ENCODE measurements at places on chromosomes 2 and 18.
A peak's percentile ranks its signal among the peaks of the same experiment; 100 is the strongest.

- DNase-seq: no peak
Measured at GRCh38 chr2:8628866-8629209, 53.0 kb upstream of the ID2 start.

DNA sequence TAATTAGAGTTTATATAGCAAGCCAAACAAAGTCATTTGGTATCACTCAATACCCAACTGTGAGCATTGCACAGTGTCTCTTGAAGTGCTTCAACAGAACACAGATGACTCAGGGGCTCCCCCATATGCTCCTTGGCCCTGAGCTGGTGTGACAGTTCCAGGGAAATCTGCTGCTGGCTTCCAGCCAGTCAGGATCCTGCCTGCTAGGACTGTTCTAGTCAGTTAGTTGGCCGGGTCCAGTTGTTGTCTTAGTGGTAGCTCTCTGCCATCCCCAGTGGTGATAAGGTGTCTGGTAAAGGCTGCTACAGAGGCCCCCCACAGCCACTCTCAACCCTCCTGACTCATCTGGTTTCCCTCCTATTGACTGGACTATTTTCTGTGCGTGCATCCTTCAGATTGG is 100.3 kb downstream of the IRS1 start:
- DNase-seq: no peak

DNA sequence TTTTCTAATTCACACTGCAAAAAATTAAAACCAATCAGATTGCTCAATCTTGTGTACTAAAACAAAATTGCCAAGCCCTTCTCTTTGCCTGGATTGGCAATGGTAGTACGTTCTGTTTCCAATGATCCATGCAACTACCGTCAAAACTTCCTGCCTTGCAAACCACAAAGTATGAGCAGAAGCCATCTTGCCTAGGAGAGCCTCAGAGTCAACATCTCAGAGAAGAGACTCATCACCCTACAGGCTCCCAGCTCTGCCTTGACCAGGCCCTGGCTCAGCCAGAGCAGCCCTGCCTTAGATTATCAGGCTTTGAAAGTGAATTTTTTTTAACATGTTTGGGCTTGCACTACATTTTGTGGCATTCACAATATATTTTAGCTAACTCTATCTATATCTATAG is 574.1 kb downstream of the SATB2 start:
- DNase-seq: no peak

DNA sequence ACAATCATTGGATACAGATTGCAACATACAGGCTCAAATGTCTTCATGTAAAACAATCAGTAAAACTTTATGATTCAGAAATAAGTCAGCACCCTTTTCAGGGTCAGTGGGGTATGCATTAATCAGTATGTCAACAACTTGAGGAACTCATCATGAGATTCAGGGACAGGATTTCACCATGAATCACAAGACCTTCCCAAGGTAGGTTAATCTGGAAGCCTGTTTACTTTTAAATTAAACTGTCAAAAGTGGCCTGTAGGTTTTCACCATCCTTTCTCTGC is 104.8 kb downstream of the SP100 start:
- DNase-seq: no peak

DNA sequence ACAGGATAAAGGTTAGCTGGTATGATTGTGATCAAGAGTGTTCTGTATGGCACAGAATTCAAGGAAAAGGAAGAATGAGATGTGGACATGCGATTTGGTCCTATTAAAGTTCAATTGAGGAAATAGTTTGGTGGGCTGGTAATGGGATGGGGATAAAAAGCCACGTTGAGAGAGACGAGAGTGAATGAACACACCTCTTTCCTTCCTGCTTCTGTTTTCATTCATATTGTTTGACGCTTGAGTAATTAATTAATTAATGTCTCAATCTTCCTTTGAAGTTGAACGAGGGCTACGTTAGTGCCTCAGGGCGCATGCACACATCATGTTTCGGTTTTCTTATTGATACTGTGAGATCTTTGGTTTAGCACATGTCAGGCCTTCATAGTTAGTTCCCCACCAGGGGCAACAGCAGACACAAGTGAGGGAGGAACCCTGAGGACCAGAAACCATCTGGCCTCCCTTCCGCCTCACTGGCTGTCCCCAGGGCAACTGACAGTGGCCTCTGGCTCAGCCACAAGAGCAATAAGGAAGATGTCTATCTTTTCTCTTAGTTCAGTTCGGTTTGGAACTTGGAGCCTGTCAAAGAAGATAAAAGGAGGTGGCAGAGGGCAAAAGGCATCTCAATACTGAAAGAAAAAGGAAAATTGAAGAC is 116.0 kb downstream of the LIPG start:
- no peak for DNase-seq

DNA sequence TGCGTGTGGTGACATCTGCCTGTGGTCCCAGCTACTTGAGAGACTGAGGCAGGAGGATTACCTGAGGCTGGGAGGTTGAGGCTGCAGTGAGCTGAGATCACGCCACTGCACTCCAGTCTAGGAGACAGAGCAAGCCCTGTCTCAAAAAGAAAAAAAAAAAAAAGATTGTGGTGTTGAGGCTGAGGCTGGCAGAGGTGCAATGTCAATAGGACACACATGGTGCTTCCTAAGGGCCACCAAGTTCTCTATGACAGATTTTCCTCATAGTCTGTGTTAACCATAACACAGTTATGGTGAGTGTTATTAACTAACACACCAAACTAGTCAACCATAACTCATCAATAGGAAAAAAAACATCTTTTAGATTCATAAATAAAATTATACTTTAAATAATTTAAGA is 494.4 kb downstream of the TMX3 start:
- no peak for DNase-seq

GRCh38 chr2:212797484-212798205 is 259.0 kb upstream of the ERBB4 start:
- DNase-seq: no peak

GRCh38 chr2:101704046-101704466 is 6.5 kb downstream of the MAP4K4 start:
- no peak for DNase-seq

DNA sequence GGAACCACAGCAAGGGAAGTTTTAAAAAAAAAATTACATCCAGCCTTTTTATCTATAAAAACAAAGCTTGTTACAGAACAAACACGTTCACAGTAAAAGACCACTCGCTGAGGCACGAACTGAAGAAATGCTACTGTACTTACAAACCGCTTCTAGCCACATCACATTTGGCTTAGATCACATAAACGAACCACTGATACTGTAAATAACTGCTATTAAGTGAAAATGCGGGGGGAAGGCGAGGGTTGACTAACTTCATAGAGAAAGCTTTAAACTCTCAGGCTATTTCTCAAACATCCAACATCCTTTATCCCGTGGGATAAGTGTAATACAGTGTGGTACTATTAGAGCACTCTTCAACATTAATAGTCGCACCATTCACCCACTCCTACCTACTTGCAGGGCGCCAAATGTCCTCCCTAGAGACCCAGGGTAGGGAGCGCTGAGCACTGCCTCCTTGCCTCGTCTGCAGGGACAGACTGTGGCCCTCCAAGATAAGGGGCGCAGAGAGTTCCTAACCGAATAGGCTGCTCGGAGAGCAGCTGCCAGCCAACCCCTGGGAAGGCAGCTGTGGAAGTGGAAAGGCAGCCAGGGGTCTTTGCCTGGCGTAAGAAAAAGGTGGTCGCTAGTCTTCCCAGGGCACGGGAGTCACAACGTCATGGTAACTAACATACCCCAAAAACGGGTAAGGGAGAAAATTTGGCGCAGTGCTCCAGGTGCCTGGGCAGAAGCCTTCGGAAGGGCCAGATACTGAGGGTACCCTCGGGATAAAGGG is 854 bp downstream of the GPR155 start:
- peak; percentile 40 for DNase-seq

DNA sequence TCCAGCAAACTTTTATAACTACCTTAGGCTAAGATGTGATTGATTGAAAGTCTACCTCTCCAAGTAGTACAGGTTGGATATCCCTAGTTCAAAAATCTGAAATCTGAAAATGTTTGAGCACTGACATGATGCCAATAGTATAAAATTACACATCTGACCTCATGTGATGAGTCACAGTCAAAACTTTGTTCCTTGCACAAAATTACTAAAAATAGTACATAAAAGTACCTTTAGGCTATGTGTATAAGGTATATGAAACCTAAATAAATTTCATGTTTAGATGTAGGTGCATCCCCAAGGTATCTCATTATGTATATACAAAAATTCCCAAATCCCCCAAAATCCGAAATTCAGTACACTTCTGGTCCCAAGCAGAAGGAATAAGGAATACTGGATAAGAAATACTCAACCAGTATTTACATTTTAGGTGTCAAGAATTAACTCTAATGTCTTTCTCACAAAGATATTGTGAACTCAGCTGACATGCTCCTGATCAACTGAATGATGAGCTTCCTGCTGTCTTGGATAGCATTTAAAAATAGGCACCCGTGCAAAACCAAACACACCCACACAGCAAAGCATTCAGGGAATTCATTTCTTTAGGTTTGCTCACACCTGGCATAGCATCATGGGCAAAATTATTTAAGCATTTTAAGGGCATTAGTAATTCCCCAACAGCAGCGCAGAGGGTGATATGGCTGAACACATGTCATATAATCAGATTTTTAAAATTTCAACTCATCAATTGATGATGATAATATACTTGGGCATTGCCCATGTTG is 497.4 kb upstream of the MEIS1 start:
- DNase-seq: no peak

- no peak for DNase-seq
Measured at GRCh38 chr18:74390900-74391299, 66.2 kb downstream of the DIPK1C start.

DNA sequence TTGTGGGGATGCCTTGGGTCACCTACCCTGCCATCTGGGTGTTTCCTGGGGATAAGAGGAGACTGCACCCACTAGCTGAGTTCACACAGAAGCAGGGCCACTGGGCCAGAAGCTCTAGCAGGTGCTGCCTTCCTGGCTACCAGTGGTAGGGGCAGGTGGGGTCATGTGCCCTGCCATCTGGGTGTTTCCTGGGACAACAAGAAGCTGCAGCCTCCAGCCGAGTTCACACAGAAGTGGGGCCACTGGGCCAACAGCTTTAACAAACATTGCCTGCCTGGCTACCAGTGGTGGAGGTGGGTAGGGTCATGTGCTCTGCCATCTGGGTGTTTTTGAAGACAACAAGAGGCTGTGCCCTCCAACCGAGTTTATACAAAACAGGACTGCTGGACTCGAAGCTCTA is 282.2 kb upstream of the SYT4 start:
- DNase-seq: no peak

DNA sequence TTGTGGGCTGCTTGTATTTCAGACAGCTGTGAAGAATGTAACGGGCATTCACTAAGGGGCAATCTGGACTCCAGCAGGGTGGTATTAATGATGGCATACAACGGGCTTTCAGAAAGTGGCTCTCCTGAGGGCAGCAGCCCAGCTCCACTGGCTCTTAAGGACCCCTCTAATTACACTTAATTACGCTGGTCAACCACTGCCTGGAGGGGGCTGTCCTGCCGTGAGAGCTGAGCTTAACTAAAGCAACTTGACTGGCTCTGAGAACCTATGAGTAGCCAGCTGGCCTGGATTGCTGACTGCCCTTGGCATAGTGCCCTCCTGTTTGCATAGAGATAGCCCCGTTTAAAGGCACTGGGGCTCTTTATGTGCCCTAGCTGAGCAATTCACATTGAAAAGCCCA is 3.8 kb downstream of the LIPG start:
- DNase-seq: no peak

GRCh38 chr18:25010623-25011374 is 341.2 kb downstream of the ZNF521 start:
- no peak for DNase-seq

GRCh38 chr2:133334923-133335322 is 233.3 kb downstream of the NCKAP5 start:
- DNase-seq: no peak

GRCh38 chr2:128196026-128196425 is 105.0 kb downstream of the UGGT1 start:
- DNase-seq: no peak

DNA sequence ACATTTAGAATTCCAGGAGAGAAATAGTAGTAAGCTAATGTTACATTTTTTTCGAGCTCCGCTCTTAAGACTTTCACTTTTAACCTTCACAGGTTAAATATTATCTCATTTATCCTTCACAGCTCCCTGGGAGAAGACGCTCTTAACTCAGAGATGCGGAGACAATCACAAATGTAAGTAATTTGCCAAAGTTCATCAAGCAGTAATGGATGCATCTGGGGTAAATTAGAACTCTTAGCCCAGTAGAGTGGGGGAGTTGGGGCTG is 168.5 kb downstream of the SPP2 start:
- no peak for DNase-seq

DNA sequence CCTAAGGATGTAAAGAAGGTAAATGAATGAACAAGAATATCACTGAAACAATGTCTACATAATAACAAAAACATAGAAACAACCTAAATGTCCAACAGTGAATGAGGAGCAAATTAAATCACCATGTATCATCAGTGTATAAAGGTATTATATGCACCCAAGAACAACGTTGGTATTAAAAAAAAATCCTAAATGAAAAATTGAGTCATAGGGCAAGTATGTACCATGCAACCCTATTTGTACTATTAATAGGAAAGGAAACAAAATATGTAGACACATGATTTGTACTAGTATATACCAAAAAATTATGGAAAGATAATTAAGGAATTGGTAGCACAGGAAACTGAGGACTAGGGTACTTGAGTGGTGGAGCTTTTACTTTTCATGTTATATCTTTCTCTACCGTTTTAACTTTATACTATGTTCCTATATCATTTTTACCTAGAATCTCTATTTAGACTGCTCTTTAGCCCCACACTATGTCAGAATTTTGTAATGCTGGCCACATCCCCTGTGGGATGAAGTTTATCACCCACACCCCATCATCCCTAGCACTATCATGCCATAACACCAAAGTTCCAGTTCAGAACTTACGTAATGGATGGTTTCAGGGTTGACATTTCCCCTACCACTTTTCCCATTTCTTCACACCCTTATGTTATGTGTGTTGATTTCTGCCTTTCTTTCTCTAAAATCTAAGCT is 25.6 kb downstream of the IKZF2 start:
- no peak for DNase-seq

DNA sequence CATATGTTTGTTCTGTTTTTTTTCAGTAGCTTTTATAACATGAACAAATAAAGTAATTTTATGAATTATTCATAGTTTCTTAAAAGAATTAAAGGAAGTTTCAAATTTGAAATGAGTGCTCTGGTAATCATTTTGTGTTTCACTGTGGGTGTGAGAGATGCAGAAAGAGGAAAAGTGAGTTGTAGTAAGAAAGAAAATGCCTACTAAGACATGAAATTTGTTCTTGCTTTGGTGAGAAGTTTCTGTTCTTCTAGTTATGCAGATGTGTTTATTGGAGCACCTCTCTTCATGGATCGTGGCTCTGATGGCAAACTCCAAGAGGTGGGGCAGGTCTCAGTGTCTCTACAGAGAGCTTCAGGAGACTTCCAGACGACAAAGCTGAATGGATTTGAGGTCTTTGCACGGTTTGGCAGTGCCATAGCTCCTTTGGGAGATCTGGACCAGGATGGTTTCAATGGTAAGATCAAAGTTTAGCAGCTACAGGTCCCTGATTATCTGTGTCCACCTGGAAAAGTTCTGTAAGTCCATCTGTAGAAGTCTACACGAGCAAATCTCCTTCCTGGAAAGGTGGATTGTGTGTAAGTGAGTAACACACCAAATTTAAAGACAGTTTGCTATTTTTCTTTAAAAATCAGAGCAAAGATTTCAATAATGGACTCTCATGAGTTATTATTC is 51.4 kb downstream of the ITGAV start:
- DNase-seq: no peak
